ENCODE measurements at places on chromosomes 6 and 20.

DNA sequence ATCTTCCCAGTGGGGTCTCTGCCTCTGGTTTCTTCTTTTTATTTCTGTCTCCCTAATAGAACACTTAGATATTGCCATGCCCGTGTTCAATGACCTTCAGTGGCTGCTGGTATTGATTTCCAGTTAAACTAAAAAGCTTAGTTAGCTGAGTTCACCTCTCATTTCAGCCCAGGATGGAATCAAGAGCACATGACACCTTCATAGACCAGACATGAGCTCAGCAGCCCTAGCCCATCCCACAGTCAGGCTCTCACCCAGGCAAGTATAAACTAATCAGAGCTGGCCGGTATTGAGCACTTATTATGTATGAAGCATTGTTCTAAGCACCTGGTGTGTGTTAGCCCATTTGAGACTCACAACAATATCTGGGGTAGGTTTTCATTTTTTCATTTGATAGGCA is 33.7 kb upstream of the PLEKHG1 start:
- no peak for DNase-seq

- DNase-seq: no peak
Measured at GRCh38 chr20:61986762-61987321, 78.8 kb downstream of the TAF4 start.

DNA sequence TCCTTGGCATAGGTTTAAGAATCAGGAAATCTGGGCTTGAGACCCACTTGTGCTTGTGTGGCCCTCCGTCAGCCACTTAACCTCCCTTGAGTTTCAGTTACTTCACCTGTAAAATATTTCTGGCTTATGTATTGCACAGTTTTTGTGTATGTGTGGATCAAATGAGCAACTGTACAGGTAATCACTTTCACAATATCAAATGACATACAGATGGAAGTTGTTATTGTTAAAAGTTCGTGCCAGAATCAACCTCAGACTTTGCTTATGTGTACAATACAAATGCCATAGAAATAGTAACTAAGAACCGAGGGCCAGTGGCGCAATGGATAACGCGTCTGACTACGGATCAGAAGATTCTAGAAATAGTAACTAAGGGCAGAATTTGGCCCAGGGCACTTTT is 65.6 kb upstream of the KIF13A start:
- no peak for DNase-seq

- no peak for DNase-seq
Measured at GRCh38 chr6:126123226-126123625, 136.9 kb downstream of the TRMT11 start.

- no peak for DNase-seq
Measured at GRCh38 chr6:169075915-169076654, 177.6 kb downstream of the THBS2 start.
